ENCODE measurements at places on chromosomes 2 and 18. TPM values are rescaled to one million over a fixed set of nuclear protein-coding genes. Genes with fewer than 3 reads are reported as not detected.

DNA sequence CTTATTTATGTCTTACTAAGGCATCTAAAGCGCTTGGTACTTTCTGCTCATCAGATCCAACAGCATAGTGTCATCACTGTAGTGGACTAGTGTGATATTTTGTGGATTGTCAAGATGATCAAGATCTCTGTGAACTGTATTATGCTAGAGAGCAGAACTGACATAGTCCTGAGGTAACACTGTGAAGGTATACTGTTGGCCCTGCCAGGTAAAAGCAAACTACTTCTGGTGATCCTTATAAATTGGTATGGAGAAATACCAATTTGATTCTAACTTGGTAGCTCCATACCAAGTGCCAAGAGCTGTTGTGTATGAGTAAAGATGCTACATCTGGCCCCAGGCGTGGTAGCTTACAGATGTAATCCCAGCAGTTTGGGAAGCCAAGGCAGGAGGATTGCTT is 15.9 kb downstream of the SFTPB start:
- DNase-seq, result no peak

DNA sequence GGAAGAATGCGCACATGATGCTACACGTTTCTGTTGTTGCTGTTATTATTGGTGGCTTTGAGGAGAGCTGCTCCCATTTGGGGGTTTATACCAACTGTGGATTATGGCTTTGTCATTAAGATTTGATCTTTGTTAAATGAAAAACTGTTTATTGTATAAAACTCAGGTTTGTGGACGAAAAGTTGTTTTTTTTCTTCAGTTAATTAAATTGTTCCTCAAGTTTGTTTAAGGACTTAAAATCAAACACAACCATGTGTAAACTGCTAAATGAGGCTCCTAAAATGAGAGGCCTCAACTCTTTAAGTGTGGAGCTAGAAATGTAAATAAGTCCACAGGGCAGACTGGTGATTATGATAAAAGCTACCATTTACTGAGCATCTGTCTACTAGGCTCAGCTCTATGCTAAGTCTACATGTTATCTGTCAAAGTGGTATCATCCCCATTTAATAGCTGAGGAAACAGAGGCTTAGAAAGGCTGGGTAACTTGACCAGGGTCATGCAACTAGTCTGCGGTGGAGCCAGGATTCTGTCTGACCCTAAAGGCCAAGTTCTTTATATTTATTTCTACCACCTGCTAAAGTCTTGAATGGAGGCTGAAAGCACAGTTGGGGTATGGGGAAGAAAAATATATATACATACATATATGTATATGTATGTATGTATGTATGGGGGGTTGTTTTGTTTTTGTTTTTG is 4.1 kb downstream of the MYCN start:
- DNase-seq, result no peak

- DNase-seq, result no peak
Observed at GRCh38 chr2:28643911-28644334, 107.7 kb upstream of the PPP1CB start.

- no peak for DNase-seq
Observed at GRCh38 chr18:26809346-26809745, 56.2 kb downstream of the AQP4 start.

DNA sequence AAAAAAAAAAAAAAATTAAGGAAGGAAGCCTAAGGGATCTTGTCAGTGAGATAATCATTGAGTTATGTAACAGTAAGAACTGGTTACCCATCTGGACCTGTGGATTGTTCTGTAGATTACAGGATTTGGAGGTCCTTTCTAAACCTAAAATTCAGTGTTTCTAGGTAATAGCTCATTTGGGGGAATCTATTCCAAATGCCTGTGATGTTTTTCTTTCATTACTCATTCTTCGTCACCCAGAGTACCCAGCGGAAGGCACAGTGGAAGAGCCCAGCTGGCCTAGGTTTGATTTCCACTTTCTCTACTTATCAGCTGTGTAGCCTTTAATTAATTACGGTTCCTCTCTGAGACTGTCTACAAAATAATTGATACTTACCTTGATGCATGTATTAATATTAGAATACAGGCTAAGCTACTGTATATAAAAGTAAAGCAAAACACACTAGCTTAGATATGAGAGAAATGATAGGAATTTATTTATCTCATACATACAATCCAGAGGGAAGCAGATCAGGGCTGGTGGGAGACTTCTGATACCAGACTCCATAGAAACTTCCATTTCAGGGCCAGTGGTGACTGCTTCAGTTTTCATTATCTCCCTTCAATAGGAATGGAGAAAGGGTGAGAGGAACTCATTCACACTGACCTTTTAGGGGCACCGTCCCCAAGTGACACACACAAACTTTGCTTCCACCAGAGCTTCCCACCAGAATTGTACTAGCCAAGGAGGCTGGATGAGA is 115.8 kb upstream of the NOSTRIN start:
- no peak for DNase-seq

The KCNG2 gene
- not detected for total RNA-seq

- no peak for DNase-seq
Observed at GRCh38 chr2:60861736-60862135, 19.6 kb upstream of the REL start.

The ATL2 gene
- total RNA-seq, result 46.2 TPM

DNA sequence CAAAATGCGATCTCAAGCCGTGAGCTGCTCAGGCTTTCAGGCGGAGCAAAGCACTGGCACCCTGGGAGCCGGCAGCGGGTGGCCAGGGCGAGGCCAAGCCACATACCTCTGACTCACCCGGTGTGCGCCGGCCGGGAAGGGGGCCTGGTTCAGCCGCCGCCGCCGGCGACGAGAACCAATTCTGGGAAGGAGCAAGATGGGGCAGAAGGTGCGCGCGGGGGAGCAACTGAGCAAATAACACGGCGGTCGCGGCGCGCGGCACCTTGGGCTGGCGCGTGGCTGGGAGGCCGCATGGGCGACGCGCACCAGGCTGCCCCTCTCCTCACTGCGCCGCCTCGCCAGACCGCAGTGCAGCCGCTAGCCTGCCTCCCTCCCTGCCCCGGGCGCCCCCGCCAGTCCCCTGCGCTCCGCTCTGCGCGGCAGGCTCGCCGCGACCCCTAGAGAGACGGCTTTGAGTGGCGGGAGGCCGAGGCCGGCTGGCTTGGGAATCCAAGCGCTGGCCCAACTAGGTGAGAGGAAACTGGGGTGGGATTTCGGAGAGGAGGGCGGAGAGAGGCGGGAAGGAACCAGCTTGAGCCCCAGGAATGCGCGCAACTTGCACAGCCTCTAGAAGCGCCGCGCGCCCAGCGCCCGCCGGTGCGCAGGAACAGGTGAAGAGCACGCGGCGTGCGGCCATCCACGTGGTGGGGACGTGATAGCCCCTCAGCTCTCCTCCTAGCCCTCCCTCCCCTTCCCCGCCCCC is 3.2 kb downstream of the NRP2 start:
- no peak for DNase-seq

The MC2R gene
- total RNA-seq, result not detected

- DNase-seq, result no peak
Observed at GRCh38 chr2:150643114-150643725, 155.8 kb upstream of the RND3 start.

Data from heart right ventricle (tissue), 16 donors.